Liver (tissue), 10 donors: ENCODE measurements at places on chromosomes 2 and 18. TPM values are rescaled to one million over a fixed set of nuclear protein-coding genes. Genes with fewer than 3 reads are reported as not detected.

EGR4 gene
- not detected for total RNA-seq

SNTG2 gene
- total RNA-seq, result not detected

CXCR4 gene
- 9.0 TPM for total RNA-seq

DNA sequence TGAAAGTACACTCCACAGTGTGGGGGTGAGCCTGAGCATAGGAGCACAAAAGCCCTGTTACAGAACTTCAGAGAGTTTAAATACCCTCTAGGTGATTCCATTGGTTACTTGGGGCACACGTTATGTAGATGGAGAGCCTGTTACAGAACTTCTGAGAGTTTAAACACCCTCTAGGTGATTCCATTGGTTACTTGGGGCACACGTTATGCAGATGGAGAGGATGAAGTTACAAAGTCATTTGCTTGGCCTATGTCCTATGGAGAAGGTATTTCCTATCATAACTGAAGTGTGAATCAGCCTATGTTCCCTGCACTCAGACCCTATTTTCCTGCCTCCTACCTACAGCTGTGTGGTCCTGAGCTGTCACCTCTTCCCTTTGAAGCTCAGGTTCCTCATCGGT lies 3.8 kb upstream of the CAPN10 start:
- H3K36me3 ChIP-seq, result no peaks in the 10 kb centered on the region
- H3K4me3 ChIP-seq, result no peak overlapping the region
- H3K27ac ChIP-seq, result no peak overlapping the region
- H3K4me1 ChIP-seq, result peaks cover 51% of the 10 kb centered on the region
- H3K27me3 ChIP-seq, result no peaks in the 10 kb centered on the region

DNA sequence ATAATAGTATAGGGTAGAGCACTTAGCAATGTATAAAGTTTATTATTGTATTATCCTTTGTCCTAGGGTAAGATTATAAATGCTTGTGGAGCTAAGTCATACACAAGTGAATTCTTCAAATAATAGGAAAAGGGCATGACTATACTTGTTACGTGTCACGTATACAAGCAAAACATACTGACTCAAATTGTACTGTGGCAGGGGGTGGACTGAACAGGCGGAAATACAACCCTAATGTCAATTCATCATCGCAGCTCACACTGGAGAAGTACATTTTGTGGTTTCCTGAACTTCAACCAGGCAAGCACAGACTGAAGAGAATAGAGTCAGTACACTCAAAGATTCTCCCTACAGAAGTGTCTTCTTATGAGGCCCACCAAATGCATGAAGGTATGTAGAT lies 201.0 kb downstream of the MBD2 start:
- no peak overlapping the region for H3K4me3 ChIP-seq
- H3K36me3 ChIP-seq, result no peaks in the 10 kb centered on the region
- DNase-seq, result no peak
- H3K4me1 ChIP-seq, result no peaks in the 10 kb centered on the region
- H3K27me3 ChIP-seq, result no peaks in the 10 kb centered on the region
- H3K27ac ChIP-seq, result no peak overlapping the region

DNA sequence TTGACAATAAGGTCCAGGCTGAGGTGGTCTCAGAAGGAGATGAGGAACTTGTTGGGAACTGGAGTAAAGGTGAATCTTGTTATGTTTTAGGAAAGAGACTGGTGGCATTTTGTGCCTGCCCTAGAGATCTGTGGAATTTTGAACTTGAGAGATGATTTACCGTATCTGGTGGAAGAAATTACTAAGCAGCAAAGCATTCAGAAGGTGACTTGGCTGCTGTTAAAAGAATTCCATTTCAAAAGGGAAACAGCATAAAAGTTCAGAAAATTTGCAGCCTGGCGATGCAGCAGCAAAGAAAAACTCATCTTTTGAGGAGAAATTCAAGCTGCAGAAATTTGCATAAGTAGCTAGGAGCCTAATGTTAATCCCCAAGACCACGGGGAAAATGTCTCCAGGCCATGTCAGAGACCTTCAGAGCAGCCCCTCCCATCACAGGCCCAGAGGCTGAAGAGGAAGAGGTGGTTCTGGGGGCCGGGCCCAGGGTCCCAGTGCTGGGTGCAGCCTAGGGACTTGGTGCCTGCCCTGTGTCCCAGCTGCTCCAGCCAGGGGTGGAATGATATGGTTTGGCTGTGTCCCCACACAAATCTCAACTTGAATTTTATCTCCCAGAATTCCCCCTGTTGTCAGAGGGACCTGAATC lies 73.5 kb downstream of the FIGN start:
- H3K27ac ChIP-seq, result no peak overlapping the region
- H3K4me3 ChIP-seq, result no peak overlapping the region
- peaks cover 1% of the 10 kb centered on the region for H3K4me1 ChIP-seq
- no peaks in the 10 kb centered on the region for H3K27me3 ChIP-seq

DNA sequence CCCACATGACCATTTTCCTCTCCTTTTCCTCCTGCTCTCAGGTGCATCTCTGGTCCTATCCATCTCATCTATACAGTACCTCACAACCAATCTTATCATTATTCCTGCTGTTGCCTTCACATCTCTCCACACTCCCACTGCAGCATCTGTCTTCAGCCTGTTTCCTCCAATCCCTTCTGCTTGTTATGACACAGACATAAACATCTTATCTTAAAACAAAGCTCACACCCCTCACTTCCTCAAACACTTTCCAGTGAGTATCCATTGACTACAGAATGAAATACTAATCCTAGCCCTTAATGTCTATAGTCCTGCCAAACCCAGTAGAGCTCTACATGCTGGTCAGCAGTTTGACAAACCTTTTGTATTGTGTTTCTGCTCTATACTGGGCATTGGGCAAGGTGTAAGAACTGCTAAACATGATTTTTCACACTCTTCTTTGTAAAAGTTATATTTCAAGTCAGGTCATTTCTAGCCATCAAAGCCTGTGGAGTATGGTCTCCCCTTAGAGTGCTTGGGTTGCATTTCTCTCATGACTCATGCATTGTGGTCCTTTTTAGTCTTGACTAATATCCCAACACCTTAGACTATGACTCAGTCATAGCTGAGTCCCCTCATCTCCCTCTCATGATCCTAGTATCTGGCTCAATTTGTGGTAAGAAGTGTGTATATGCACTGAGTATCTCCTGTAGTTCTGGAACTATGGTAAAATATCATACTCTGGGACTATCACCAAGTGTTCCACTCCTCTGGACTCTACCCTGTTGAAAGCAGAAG lies 187.0 kb downstream of the CYRIA start:
- no peak overlapping the region for H3K4me3 ChIP-seq
- no peaks in the 10 kb centered on the region for H3K36me3 ChIP-seq
- H3K4me1 ChIP-seq, result no peaks in the 10 kb centered on the region
- no peak for DNase-seq
- no peak overlapping the region for H3K27ac ChIP-seq
- H3K27me3 ChIP-seq, result no peaks in the 10 kb centered on the region

DNA sequence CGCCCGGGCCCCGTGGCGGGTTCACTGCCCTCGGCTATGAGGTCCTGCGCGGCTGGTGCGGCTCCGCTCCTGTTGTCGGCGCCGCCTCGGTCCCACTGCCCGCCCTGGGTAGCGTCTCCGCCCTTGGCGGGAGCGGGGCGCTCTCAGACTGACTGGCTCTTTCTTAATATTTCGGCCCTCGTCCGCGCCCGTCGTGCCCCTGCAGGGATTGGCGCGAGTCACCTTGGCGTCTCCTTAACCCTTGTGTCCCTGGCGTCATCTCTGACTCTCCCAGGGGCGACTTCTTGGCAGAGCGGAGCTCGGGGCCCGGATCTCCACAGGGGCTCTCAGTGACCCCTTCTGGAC lies 1.3 kb downstream of the PTMA start:
- no peaks in the 10 kb centered on the region for H3K36me3 ChIP-seq
- peaks cover 39% of the 10 kb centered on the region for H3K4me1 ChIP-seq
- peak overlapping the region; percentile 96 for H3K4me3 ChIP-seq
- peak overlapping the region; percentile 99 for H3K27ac ChIP-seq
- H3K27me3 ChIP-seq, result no peaks in the 10 kb centered on the region

DNA sequence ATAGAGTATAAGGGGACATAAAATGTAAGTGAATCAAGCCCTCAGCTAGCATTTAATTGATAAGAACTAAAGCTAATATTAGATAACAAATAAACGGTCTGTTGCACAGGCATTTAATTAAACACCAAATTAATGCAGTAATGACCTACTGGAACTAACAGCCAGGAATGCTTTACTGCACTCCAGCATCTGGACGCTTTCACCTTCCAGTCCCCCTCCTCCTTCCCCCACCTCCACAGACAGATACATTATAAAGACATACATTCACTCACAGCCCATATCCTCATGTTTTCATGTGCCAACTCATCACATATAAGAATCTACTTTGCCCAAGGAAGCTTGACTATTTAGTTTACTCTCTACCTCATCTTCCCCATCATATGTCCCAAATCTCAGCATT lies 337.4 kb upstream of the PIK3C3 start:
- no peaks in the 10 kb centered on the region for H3K4me1 ChIP-seq
- no peak for DNase-seq
- H3K27me3 ChIP-seq, result no peaks in the 10 kb centered on the region
- no peak overlapping the region for H3K27ac ChIP-seq
- no peaks in the 10 kb centered on the region for H3K36me3 ChIP-seq

DNA sequence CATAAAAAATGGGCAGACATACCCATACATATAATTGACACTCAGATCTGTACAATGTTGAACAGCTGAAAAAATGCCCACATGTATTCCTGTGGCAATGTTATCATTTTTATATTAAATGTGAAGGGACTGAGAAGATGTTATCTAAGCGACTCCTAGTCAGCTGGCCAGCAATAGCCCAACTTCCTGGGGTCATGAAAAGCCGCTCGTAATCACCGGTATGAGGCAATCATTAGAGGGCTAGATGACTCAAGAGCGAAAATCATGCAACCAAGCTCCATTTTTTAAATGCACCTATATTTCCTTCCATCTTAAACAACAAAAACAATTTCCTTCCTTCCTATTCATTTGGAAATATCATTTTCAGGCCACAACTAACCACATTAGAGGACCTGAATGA lies 274.6 kb upstream of the CCDC68 start:
- no peak overlapping the region for H3K4me3 ChIP-seq
- no peak for DNase-seq
- peaks cover 11% of the 10 kb centered on the region for H3K4me1 ChIP-seq
- H3K36me3 ChIP-seq, result peaks cover 4% of the 10 kb centered on the region
- no peak overlapping the region for H3K27ac ChIP-seq

GRCh38 chr2:241982706-241983570 lies 113.4 kb downstream of the RTP5 start:
- no peak overlapping the region for H3K27ac ChIP-seq
- H3K4me3 ChIP-seq, result no peak overlapping the region
- no peaks in the 10 kb centered on the region for H3K36me3 ChIP-seq
- no peaks in the 10 kb centered on the region for H3K27me3 ChIP-seq
- no peak for DNase-seq

GRCh38 chr2:42192652-42193566 lies 23.8 kb downstream of the EML4 start:
- H3K4me1 ChIP-seq, result peaks cover 55% of the 10 kb centered on the region
- no peaks in the 10 kb centered on the region for H3K27me3 ChIP-seq
- H3K36me3 ChIP-seq, result no peaks in the 10 kb centered on the region
- H3K27ac ChIP-seq, result peak overlapping the region; percentile 77
